ENCODE measurements at places on chromosomes 7 and 10.

GRCh38 chr7:128425850-128426249 lies 16.1 kb upstream of the IMPDH1 start:
- peak; percentile 97 for DNase-seq

GRCh38 chr7:137967143-137968018 lies 34.5 kb downstream of the CREB3L2 start:
- no peak for DNase-seq

GRCh38 chr10:60282771-60283353 lies 106.8 kb downstream of the ANK3 start:
- DNase-seq: no peak

DNA sequence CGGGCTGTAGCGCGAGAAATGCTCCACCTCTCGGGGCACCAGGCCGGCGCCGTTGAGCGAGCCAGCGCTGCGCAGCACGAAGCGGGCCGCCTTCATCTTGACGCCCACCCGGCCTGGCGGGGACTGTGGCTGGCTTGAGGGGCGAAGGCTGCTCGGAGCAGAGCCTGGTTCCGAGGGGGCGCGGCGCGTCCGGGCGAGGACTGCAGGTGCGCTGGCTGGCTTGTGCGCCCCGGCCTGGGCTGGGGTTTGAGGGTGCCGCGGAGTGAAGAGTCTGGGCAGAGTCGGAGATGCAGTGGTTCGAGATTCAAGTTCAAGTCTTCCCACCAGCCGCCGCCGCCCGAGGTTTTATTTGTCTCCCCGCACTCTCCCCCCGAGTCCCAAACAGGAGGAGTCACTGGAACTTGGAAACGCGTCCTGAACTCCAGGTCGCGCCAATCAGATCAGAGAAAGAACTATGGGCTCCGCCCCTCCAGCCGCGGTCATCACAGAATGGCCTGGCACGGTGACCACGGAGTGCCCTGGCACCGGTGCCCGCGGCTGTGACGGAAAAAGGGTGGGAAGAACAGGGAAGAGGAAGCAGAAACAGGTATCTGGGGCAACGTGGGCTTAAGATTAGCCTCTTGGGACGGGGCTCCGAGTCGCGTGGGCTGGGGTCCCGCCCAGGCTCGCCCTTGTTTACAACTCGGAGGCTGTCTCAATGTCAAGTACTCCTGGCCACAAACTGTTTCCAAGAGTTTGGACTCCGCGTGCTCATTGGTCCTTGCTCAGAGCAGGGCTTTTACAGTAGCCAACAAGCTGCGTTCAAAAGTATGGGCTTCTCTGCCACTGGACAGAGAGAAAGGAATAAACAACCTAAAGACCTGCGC lies at the start of gene PDK4:
Gene PDK4, minus strand, starts transcription at position 319 of the 866 bp plus-strand sequence. Its CDS starts 223 bp downstream, at position 96.
- no peak for DNase-seq

DNA sequence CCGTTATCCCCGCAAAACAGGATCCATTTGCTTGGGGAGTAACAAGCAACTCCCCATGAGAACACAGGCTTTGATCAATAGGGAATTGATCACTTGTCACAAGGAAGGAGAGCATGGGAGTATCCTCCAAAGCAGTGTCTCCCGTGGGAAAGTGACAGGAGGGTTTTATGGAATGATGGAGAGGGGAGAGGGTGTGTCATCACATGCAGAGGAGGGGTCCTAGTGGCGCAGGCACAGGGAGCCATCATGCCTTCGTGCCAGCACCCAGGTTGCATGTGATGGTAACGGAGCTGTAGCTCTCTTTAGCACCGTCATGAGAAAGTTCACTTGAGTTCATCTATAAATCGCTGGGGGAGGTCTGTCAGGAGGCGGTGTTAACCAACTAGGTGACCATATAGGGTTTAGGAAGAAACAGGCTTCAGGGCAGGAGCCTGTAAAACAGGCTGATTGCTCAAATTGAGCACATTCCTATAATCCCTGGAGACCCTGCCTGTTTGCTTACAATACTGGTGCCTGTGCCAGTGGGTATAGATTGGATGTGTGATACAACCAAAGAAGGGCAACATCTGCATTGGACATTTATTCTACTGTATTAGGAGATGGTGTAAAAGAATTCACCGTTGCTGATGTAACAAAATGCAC lies 428.5 kb downstream of the GALNT17 start:
- DNase-seq: no peak

DNA sequence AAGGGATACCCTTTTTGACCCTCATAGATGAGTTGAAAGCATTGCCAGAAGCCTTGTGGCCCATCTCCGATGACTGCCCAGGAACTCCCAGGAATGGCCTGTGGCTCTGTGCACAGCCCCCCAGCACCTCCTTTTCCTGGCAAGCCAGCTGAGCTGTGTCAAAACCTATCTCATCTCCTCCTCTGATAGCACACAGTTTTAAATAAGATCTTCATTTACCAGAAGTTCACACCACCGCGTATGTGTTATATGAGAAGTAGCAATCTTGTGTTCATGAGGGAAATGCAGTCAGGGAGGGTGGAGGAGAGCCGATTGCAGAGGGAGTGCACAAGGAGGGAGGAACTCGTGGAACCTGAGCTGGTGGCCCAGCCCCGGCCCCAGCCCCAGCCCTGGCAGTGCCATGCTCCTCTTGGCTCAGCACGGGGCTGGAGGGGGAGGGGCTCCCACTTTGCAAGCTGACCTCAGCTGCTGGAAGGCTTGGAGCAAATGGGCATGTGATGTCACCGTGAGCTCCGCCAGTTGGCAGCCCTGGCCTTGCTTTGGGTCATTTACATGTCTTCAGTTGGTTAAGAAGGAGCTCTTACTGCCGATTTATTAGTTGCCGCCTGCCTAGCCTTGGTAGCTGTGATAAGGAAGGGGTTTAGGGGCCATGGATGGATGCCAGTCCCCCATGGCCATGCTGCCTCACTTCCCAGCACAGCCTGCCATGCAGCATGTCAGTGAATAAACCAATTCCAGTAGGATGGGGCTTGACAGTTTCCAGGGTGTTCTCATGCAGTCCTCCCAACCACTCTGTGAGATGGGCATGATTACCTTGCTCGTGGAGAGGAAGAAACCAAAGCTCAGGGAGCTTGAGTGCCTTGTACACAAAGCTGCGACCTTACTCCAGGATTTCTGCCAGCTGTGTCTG lies 20.0 kb downstream of the UNC5B start:
- DNase-seq: no peak

- no peak for DNase-seq
Observed at GRCh38 chr7:96837593-96837992, 127.9 kb upstream of the SEM1 start.

DNA sequence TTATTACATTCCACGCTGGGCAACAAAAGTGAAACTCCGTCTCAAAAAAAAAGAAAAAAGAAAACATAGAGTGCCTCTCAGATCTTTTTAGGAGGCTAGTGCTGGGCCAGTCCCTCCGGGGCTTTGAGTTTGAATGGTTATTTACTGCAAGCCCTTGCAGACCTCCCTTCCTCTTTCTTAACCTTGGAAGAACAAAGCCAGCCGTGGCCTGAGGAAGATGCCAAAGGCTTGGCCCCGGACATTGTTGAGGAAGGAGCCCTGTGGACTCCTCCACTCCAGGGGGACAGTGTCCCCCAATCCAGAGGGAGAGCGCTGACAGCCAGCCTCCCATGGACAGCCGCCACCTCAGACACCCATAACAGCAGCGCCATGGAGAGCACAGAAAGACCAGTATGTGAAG lies 5.0 kb downstream of the TSPAN33 start:
- DNase-seq: no peak

DNA sequence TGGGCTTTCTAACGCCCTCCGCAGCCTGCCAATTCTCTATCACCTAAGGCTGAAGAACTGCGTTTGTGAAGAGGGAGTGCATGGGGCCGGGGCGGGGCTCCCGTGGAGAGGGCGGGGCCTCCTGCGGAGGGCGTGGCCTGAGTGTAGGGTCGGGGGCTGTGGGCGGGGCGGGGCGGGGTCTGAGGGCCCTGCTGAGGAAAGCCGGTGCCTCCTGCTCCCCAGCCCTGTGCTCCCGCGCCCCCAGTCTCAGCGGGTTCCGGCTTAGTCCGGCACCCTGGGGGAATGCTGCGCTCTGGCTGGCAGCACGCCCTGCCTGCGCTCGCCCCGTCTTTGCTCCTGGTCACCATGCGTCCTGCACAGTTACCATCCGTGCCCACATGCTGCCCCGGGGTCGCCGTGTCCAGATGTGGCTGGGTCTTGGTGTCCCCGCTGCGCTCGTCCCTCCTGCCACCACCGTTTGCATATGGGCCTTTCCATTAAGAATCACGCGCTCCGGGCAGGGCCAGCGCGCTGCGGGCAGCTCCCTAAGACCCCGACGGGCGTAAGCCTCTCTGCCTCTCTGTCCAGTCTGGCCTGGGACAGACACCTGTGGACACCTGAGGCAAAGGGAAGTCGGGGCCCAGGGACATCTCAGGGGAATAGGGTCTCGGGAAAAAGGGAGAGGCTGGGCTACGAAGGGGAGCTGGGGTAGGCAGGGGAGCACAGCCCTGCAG lies 144.0 kb upstream of the RET start:
- peak; percentile 72 for DNase-seq

DNA sequence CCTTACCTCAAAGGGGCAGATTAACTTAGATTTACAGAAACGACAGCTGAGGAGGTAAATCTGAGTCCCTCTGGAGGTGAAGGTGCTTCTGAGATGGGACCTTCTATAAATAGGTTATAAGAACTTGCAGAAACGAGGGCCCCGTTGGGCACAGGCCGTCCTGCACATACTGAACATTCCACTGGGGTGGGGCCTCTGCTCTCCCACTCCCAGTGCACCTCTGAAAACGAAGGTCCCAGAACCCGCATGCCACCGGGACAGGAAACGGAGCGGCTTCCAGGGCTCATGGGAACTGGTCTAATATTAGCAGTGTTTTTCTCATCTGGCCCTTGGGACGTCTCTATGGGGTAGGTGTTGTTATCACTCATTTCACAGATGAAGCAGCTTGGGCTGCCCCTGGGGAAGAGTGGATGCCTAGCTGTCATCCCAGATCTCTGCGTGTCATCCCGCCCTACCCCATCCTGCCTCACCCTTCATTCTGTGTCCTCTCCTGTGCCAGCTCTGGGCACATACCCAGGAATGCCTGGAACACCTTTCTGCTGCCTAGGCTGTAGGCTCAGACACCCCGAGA lies 19.6 kb downstream of the C10orf62 start:
- no peak for DNase-seq

DNA sequence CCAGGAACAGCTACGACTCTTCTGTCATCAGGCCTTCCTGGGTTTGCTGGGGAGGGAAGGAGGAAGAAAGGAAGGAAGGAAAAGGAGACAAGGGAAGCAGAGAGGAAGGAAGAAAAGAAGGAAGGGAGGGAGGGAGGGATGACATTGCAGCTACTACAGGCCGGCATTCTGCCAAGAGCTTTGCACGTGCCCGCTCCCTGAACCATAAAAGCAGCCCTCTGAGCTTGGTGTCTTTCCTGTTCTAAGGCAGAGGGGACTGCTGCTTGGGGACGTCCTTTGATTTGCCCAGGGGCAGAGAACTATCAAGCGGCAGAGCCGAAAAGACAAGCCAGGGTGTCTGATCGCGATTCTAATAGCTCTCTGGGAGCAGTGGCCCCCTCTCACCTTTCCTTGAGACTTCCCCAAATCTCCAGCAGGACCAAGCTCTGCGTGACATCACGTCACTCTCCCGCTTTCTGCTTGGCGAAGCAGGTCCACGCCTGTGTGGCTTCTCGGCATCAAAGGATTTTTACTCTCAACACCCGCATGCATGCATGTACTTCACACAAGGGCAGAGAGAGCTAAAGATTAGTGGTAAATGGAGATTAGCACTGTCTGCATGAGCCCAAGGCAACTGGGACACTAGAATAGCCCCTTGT lies 167.8 kb upstream of the AUTS2 start:
- no peak for DNase-seq

DNA sequence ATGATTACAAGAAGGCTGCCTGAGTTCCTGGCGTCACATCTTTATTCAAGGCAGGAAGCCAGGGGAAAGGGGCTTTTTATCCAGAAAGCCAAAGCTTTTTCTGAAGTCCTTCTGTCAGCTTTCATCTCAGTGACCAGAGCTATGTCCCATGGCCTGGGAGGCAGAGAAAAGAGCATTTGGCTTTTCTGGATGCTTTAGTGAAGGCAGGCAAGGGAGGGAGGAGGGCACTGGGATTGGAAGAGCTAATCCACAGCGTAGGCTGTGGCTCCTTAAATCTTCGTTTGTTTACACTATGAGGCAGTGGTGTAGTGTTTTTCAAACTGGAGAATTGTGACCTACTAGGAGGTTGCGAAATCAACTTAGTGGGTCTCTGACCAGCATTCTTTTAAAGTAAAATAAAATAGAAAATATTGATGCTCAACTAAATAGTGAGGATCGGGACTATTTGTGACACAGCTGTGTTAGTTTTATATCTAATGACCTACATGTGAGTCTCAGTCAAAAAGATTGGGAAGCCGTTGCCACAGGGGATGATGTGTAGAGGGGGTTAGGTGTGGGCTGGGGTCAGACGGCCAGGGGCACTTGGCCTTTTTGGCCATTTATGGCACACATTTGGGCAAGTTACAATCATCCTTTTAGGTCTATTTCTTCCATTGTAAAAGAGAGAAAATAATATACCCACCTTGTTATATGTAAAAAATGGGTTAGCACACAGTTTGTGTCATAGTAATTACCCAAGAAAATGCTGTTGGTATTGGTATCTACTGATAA lies 14.1 kb downstream of the CRYGN start:
- no peak for DNase-seq

DNA sequence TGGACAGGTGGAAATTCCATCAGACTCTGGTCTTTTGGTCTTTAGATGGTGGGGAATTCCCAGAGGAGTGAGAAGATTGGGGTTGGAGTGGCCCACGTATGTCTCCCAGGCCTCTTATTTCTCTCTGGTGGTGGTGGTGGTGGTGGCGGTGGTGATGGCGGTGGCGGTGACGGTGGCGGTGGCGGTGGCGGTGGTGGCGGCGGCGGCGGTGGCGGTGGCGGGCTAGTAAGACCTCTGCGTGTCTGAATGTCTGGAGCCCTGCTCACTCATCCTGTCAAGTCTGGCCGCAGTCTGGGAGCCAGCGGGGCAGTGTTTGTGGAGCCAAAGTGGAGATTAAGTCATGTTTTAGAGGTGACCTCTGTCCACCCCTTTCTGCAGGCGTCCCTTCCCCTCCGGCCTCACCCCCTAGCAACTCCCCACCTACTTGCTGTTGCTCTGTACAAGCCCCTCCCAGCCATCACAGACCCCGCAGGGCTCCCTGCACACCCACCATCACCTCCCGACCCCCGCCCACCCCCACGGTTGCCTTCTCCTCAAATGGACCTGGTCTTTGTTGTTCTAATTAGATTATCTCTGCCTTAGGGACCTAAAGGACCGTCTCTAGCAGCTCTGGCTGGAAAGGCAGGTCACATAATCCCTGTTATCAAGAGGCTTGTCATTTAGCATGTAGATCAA lies 165.0 kb upstream of the TBX20 start:
- DNase-seq: no peak

DNA sequence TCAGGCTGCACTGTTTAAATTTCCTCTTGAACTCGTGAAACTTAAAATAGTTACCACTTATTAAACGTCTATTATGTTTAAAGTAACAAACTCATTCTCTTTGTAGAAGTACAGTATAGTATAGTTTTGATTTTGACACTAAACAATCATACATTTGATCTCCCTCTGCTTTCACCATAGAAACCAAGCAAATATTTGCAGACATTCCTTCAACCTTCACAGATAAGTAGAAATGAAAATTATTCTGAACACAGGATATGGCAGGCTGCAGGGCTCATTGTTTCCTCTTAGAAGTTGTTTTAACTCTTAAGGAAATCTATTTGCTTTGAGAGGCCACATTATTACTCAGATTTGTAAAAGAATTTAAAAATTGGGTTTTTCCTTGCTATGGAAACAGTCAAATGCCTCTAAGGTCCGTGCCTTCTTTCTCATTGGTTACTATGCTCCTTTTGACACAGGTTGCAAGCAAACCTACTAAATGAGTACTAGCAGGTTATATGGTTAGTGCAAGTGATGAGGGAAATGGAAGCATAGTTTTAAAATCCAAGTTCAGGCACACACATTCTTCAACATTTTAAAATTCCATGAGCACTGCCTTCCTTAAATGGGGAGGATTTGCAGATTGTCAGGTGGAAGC lies 92.8 kb upstream of the FAM133B start:
- no peak for DNase-seq

- no peak for DNase-seq
Observed at GRCh38 chr10:126576336-126576735, 94.2 kb downstream of the C10orf90 start.

Data from activated CD8-positive, alpha-beta memory T cell treated with anti-CD3 and anti-CD28 coated beads, Interleukin-2, amount 50 U/mL, for 48 hours (primary cell).